ENCODE measurements at places on chromosomes 13 and 19.

- DNase-seq: no peak
These were observed 15.4 kb downstream of the CERS4 start for GRCh38 chr19:8224394-8225145.

DNA sequence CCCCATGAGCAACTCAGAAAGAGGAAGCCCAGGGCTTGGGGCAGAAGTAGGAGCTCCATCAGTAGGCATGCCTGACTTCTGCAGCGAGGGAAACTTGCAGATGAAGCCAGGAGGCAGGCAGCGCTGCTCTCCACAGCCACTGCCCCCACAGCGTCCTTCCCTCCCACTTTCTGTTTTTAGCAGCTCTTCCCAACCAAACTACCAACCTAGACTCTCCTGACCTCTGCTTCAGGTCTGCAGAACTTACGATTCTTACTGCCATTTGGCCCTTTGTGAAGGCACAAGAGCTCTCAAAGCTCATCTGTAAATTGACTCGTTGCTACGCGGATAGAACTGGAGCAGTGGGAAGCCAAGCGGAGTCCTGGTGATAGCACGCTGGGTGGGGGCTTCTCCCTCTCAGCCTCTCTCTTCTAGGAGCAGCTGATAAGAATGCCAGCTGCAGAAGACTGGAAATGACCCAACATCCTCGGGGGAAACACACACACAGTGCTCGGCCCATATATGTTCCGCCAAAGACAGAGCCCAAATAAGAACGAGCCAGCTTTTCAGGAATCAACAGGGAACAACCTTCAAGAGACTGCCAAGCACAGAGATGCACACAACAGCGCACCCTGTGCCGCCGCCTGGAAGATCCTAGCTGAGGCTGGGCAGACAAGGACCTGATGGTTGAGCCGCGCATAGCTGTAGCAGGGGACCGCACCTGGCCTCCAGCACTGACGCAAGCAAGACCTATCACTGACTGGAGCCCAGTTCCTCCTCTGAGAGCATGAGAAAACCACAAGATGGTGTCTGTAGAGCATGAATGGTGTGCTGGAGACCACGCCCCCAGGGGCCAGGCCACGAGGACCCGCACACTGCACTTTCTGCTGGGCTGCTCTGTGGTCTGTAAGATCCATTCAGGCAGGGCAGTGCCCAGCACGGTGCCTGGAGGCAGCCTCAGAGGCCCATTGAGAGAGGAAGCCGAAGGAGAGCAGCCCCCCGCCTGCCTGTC, 15.9 kb upstream of the SLC35E1 start:
- DNase-seq: no peak

DNA sequence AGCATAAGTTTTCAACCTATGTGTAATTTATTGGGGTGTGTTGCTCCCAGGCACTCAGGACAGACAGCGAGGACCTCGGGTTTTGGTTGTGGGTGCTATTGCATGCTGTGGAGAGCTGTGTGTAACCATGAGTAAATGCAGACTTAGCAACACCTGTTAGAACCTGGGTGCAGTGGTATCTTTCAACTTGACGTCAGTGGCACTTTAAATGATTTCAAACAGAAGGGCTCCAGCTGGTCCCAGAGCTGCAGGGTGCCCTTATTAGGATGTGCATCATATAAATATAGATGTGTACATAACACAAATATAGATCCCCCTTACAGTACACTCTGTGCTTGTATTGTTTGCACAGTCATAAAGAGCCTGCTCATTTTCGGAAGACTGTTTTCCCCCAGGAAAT, 228.3 kb upstream of the IRS2 start:
- no peak for DNase-seq

- DNase-seq: no peak
These were observed 8.1 kb upstream of the SEMA6B start for GRCh38 chr19:4567584-4568071.

DNA sequence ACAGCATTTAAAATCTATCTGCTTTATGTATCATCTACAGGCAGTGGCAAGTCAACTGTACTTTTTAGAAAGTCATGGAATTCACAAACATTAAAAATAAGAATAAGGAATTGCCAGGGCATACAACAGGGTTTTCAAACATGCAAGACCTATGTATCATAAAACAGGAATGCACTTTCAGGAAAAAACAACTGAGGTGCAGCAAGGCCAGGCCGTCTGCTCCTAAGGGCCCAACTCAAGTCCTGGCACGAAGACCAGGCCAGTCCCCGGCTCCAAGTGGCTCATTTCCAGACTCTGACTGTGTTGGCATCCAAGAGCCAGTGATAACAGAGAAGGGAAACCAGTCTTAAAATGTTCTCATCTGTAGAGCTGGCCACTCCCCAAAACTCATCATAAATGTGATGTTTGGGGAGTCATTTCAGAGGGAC, 7.1 kb downstream of the RFX2 start:
- DNase-seq: no peak

DNA sequence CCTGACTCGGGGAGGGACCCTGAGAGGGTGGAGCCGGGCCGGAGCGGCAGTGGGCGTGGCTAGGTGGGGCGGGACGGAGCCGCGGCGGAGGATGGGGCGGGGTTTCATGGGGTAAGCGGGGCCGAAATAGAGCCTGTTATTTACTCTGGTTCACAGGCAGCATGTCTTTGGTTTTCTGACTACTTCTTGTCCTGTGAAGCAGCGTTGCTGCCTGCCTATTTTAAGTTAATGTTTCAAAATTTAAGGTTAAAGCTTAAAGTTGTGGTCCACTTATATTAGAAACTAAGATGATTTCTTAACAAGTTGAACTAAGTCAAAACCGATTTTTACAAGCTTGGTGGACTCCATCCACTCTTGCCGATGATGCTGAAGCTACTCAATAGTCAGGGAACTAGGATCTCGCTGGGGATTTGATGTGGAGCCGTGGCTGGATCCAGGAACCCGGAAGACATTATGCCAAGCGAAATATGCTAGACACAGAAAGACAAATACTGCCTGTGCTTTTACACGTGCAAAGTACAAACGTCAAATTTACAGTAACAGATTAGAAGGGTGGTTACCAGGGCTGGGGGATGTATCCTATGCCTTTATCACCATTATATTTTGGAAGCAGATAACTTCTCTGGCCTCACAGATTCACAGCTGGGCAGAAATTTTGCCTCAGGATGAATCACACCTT, 433 bp upstream of the ZNF616 start:
- no peak for DNase-seq

GRCh38 chr19:57110592-57111328, 9.0 kb upstream of the USP29 start:
- DNase-seq: no peak

- DNase-seq: no peak
These were observed 71.3 kb downstream of the ARHGEF7 start for GRCh38 chr13:111186305-111186935.

- DNase-seq: no peak
These were observed 25.1 kb upstream of the KCTD15 start for GRCh38 chr19:33771384-33772101.

- DNase-seq: no peak
These were observed 211.2 kb downstream of the UQCRFS1 start for GRCh38 chr19:29001597-29002245.

- DNase-seq: no peak
These were observed 41.3 kb upstream of the KCTD15 start for GRCh38 chr19:33755099-33756035.

DNA sequence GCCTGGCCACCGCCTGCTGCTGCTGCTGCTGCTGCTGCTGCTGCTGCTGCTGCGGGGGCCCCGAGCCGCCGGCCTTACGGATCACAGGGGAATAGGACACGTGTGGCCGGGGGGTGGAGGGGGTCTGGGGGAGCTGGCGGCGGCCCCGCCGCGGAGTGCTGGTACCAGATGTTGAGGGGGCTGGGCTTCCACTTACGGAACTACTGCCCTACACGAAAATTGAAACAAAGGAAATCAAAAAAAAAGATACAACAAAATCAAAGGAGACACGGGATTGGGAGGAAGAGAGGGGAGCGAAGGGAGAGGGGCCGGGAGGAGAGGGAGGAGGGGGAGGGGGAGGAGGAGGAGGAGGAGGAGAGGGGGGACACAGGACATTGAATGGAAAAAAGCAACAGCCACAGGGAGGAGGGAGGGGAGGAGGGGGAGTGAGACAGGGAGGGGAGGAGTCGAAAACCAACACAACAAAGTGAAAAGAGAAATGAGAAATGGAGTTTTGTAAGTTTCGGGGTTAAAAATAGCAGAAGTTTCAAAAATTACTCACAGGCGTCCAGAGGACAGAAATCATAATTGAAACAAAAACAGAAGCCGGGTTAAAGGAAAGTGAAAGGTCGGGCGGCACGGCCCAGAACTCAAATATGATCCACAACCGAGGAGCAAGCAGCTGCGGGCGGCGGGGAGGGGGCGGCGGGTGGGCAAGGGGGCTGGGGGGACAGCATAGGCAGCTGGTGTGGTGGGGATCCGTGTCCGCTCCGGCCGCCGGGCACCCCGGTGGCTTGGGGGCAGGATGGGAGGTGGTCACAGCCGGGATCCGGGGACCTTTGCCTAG, 57.8 kb downstream of the IER2 start:
- DNase-seq: peak; percentile 67

DNA sequence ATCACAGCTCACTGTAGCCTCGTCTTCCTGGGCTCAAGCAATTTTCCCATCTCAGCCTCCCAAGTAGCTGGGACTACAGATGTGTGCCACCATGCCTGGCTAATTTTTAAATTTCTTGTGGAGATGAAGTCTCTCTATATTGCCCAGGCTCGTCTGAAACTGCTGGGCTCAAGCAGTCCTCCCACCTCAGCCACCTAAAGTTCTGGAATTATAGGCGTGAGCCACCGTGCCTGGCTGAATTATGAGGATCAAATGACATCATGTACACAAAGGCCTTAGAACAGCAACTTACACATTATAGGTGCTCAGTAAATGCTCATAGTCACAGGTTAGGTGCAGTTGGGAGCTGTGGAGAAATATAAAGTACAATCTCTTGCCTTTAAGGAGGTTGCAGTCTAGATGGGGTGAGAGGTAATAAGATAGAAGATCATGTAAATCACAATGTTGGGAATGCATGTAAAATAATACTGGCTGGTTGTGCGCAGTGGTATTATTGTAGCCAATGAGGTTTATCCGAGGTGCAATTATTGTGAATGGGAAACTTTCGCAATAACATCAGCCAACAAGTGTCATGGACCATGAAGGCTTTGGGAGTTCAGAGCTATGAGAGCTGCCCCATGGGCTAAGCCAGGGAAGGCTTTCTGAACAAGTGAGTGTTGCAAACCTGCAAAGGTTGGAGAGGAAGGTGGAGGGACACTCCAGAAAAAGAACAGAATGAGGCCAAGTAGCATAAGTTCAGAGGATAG, 29.8 kb upstream of the CXCL17 start:
- DNase-seq: no peak

GRCh38 chr19:53864308-53864836, 3.3 kb upstream of the MYADM start:
- no peak for DNase-seq

DNA sequence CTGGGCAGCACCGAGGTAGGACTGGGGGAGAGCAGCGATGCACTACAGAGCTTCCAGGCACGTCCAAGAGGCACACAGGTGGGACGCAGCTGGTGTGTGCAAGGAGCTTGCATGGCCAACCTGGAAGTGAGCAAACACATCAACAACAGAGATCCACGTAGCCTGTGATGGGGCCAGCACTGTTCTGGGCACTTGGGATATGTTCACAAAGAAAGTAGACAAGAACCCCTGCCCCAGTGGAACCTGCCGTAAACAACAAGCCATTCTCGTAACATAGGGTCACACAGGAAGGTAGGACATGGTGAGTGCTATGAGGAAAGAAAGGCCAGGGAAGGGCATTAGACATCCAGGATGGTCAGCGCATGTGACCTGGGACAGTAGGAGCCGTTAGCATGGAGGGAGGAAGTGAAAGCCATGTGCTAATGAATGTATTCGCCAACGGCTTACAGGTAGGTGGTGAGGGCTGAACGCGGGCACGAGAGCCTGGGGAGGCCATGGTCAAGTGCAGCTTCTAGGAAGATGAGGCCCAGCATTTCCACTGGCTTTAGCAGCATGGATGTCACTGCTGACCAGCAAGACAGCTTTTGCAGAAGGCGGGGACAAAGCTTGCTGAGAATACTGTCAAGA, 105.5 kb downstream of the TEX26 start:
- no peak for DNase-seq

DNA sequence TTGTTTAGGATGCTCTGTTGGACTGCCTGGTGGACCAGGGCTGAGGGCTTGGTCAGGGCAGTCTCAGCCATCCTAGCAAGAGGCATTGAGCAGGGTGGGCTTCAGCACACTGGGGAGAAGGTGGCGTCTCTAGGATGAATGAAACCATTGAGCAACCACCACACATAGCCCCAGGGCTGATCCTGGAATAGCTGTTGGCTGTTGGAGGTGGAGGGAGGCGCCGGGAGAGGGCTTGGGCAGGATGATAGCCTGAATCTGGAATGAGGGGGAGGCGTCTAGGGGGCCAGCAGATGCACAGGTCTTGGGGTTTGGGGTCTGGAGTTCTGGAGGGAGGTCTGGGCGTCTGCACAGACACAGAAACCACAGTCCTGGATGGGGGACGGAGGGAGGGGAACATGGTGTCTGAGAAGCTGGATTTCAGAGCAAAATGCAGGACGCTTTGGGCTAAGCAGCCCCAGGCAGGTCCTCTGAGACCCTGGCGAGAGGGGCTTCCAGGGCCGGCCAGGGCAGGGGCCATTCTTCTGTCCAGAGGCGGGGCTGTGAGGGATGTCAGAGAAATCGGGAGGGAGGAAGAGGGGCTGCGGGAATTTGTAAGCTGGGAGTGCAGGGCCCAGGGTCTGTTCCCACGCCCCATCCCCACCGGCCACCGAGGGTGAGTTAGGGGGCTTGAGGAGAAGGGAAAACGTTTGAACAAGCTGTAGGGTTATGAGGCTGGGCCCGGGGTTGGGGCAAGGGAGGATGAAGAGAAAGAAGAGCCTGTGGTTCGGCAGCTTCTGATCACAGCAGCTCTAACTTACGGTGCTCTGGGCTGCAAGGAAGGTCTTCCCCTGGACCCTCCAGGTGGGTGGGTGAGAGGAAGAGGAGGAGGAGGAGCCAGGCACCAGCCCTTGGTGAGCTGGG, 5.2 kb downstream of the TRAPPC5 start:
- no peak for DNase-seq
